ENCODE measurements at places on chromosomes 11 and 22. TPM values are rescaled to one million over a fixed set of nuclear protein-coding genes. Genes with fewer than 3 reads are reported as not detected.

ALDH3B1 gene
- polyA plus RNA-seq = 1.4 TPM

OR5D13 gene
- not detected for polyA plus RNA-seq

APOA1 gene
- polyA plus RNA-seq = 128 TPM

LAMTOR1 gene
- polyA plus RNA-seq = 125 TPM

EXPH5 gene
- polyA plus RNA-seq = 5.0 TPM

All from left renal pelvis (tissue), 4 donors.